Heart right ventricle (tissue), 16 donors: ENCODE measurements at places on chromosomes 4 and X. TPM values are rescaled to one million over a fixed set of nuclear protein-coding genes. Genes with fewer than 3 reads are reported as not detected.

GRCh38 chr4:10102474-10103332 is 13.9 kb downstream of the WDR1 start:
- no peak for DNase-seq

- DNase-seq = peak; percentile 48
Observed at GRCh38 chrX:68646421-68646820, 1.0 kb upstream of the STARD8 start.

- no peak for DNase-seq
Observed at GRCh38 chrX:132442691-132443090, 46.1 kb downstream of the MBNL3 start.

DNA sequence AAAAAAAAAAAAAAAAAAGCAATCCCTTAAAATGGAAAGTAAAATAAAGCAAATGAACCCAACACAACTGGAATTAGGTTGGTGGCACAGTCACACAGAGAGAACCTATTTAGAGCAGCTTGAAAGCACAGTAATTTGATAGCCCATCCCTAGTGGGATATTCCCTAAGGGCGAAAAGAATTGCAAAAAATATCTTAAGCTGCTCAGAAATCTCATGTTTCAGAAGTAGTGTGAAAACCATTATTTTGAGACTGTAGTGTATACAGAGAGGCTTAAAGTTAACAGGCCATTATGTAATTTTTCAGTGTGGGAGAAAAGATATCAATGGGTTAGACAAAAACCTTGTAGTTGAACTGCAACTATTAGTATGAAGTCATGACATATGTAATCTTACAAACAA is 40.0 kb upstream of the DHX15 start:
- no peak for DNase-seq

The MTMR8 gene
- polyA plus RNA-seq = 0.14 TPM

The ETDB gene
- not detected for polyA plus RNA-seq

DNA sequence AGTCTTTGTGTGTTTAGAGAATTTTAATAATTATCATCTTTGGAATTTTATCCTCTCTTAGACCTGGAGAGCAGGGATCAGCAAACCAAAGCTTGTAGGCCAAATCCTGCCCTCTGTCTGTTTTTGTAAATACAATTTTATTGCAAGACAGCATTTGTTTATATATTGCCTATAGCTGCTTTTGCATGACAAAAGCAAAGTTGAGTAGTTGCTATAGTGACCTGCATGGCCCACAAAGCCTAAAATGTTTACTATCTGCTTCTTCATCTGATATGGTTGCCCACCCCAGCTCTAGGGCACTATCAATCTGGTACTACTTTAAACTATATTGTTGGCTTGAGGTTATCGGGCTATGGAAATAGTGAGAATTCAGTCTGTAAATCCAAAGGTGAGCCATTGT is 80.3 kb downstream of the GPAT3 start:
- DNase-seq = no peak

DNA sequence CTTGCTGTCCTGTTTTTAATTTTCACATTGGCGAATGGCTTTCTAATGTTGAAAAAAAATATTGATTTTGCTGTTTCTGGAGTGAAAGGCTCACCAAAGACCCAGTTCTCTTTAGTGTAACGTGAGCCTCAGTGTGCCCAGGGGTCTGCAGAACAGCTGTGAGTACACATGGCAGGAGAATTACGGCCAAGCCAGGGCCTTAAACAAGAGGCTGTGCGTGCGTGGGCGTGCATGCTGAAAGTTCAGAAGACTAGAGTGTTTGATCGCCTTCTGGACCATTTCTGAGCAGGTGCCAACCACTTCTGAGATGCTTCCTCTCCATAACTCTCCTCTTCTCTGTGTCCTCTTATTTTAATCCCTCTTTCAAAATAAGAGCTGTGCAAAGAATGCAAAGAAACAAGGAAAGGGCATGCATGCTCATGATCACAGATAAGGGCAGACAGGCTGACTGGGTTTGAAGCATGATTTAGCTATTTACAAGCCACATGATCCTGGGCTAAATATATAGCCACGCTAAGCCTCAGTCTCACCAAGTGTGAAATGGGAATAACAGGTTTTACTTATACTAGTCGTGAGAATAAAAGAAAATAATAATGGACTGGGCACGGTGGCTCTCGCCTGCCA is 9.9 kb downstream of the PHEX start:
- DNase-seq = no peak

The CSN1S1 gene
- polyA plus RNA-seq = not detected

- no peak for DNase-seq
Observed at GRCh38 chrX:74160816-74161215, 143.2 kb upstream of the ZCCHC13 start.

- no peak for DNase-seq
Observed at GRCh38 chr4:23384741-23385140, 505.1 kb downstream of the PPARGC1A start.

The MAGEB17 gene
- polyA plus RNA-seq = not detected

DNA sequence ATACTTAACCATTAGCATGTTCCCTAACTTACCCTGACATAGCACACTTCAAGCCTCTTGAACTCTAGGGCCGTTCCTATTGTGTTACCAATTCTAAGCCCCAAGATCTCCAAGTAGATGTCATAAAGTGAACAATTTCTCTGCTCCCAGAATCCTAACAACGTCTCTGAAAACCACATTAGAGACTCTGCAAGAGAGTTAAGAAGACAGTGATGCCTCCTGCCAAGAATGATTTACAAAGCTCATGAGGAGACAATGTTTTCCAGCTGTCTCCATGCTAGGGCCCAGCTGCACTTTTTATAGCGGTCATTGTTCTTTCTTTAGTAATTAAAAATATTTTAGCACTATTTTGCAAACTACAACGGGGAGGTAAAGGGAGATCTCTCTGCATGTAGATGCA is 358.4 kb downstream of the PPP3CA start:
- DNase-seq = no peak

The RNF150 gene
- polyA plus RNA-seq = 22.8 TPM

DNA sequence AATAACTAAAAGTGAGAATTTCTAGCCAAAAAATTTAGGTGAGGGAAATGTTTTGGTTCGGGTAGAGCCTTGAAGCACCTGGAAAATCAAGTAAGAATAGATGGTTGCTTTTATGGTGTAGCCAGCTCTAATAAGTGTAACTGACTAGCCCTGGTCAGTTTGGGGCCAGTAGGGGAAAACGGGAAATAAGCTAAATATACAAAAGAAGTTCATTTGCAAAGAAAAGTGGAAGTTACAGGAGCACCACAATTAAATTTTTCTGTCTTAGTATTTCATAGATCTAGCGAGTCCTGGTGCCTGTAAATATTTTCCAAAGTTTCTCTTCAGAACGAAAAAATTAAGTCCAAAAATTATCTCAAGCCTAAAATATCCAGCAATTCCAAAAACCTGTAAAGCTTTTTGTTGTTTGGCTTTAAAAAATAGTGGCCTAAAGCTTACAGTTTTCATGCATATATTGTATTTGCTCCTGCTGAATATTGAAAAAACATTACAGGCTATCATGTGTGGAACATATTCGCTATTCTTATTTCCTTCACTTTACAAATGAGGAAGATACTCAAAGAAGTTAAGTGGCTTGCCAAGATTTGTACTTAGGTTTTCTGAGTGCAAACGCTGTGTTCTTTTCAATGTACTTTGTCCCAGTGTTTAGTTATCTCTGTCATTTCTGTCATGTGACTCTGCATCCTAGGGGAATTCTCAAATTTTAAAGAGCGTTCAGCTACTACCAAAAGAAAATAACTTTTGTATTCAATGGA is 7.3 kb upstream of the PTPN13 start:
- DNase-seq = no peak

- DNase-seq = no peak
Observed at GRCh38 chrX:16239211-16239610, 71.9 kb downstream of the MAGEB17 start.

GRCh38 chrX:103565197-103565596 is 20.1 kb upstream of the TCEAL4 start:
- no peak for DNase-seq

The SPP1 gene
- polyA plus RNA-seq = 2.2 TPM

The ANKRD50 gene
- polyA plus RNA-seq = 2.1 TPM

DNA sequence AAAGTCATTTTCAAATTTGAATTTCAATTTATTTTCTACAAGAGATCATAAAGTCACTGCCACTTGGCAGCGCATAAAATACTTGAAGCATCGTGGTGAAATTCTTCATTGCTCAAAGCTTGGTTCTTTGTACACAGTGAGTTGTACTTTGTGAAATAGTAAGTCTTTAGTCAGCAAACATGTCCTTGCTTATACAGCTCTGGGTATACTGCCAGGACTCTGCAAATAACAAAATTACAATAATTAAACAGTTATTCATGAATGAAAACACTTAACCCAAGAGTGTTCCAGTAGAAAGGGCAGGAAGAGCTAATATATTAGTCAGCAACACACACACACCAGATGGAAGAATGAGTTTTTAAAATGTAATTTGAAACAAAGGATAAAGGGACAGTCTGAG is 1300.9 kb upstream of the DIAPH2 start:
- DNase-seq = no peak

The TKTL2 gene
- polyA plus RNA-seq = not detected

- no peak for DNase-seq
Observed at GRCh38 chrX:107686792-107687191, 58.5 kb downstream of the PRPS1 start.

DNA sequence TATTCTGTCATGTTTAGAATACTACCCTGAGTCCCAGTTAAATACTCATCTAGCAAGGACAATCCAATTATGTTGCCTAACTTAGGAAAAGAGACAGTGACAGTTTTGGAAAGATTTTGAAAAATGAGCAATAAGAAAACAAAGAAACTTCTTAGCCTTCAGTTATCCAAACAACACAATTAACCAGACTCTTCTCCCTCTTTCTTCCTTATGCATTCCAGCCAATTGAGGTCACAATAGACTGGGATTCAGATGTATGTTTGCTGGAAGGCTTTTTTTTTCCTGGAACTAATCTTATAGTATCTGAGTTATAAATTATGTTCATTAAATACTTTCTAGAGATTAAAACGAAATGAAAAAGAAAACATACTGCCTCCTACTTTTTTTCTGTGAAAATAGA is 109.6 kb downstream of the GUCY2F start:
- DNase-seq = no peak

The PORCN gene
- 12.7 TPM for polyA plus RNA-seq

DNA sequence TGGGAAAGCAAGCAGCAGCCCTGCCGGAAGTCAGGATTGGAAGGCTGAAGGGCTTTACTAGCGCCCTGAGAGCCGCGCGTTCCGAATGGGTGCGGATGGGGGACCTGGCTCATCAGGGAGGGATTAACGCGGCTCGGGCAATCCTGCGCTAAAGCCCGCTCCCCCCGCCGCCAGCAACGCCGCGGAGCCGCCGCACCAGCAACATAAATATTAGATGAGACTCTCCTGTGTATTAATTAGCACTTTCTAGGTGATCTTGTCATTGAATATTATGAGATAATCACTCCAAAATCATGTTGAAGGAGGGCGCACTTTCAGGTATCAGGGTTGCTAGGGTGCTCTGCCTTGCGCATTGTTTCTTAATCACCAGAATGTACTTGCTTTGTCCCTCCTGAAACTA is 357.2 kb upstream of the FAM241A start:
- DNase-seq = no peak

DNA sequence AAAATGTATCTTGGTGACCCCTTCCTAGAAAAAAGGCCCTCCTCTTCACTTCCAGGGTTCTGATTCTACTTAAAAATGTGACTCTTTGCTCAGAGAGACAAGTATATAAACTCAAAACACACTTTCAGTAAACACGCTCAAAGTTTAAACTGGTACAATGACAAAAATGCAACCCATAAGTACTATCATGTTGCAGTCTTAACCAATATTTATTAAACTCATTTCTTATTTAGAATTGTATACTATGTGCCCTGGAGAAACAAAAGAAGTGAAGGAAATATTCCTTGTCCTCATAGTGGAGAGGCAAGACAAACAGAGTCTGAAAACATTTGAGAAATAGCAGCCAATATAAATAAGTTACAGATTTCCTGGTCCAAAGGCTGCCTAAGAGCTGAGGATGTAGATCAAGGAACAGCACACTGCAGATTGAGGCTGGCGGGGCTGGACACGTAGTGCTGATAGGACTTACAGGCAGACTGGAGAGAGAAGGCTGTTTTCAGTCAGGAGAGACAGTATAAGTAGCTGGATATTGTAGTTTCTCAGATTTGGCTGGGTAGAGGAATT is 39.1 kb upstream of the ANXA3 start:
- DNase-seq = no peak

The NWD2 gene
- polyA plus RNA-seq = not detected

GRCh38 chr4:77731656-77732055 is 87.5 kb downstream of the CNOT6L start:
- DNase-seq = no peak

The AWAT2 gene
- polyA plus RNA-seq = not detected

DNA sequence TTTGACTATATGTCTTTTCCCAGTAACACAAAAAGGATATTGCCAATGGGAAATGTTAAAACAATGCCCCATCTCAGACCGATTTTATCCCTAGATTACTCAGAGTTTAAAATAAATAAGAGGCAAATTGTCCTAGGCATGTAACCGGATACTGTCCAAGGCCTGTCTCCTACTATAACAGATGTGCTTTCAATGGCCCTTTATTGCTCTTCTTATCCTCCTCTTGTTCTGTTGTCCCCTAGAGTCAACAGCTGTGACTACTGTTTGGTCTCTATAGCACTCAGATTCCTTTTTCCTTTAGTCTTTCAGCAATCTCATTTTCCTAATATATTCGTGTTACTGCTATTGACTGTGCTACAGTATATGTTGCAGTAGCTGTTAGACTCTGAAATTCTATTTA is 66.8 kb upstream of the PLS3 start:
- no peak for DNase-seq

GRCh38 chr4:2925931-2926860 is 37.0 kb downstream of the NOP14 start:
- DNase-seq = no peak

- no peak for DNase-seq
Observed at GRCh38 chr4:180434131-180434895, 1808.9 kb upstream of the TENM3 start.

DNA sequence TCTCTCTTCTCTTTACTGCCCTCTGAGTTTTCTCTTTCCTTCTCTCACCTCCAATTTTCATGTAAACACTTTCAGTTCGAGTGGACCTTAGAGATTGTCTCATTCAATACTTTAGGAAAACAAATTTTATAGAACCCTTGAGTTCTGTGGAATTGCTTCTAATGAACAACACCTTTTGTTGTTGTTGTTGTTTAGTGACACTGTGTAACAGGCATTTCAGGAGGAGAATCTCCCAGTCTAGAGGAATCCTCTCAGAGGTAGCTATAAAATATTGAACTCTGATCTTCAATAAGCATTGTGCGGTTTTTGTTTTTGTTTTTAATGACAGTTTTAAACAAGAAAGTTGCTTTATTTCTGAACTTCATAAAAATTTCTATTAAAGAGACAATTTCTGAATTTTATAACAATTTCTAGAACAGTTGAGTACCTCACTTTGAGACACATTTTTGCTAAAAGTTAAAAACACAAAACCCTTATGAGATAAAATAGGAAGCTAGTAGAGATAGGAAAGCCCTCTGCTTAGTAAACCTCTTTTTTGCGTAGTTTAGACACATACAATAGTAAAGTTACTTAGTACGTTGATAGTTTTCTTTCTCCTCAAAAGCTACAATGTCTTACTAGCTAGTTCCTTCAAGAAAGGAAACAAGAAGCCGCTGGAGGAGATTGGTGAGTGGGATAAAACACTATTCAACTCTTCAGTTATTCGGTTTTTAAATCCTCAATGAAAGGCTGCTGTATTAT is 38.8 kb downstream of the CLCN3 start:
- no peak for DNase-seq

The ZNF141 gene
- 7.5 TPM for polyA plus RNA-seq

The GPRASP2 gene
- polyA plus RNA-seq = 3.7 TPM

- no peak for DNase-seq
Observed at GRCh38 chrX:119240356-119240755, 4.3 kb downstream of the PGRMC1 start.

The FRMPD4 gene
- polyA plus RNA-seq = 0.03 TPM
